ENCODE measurements at places on chromosomes 6 and 20.
A peak's percentile ranks its signal among the peaks of the same experiment; 100 is the strongest.

DNA sequence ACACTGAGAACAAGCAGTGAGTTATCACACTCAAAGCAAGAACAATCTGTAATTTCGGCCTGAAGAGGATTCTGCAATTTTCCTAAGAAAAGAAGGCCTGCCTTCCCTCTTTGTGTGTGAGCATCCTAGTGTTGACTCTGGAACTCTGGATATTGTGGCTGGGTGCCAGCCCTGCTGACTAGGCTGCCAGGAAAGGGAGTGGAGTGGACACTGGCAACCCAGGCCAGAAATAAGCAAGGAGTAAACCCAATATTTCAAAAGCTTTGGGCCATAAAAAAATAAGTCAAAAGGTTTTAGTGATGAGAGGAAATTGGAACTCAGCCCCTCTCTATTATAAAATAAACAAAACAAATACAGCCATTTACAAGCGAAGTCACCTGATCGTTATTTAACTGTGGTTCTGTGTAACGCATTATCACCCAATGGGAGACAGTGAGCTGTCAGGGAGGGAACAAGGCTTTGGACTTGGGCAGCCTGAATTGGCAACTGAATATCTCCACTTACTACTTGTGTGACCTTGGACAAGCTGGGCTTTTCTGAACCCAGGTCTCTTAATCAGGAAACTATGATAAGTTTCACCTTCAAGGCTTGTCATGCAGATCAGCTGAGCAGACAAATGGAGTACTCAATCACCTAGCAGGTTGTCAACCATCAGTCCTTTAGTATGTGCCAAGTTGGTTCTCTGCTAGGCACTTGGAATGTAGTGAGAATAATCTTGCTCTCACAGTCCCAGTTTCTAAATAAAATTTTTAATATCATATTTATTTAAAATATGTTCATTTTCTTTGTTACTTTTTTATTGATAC lies 196.2 kb downstream of the PAX1 start:
- DNase-seq = no peak

GRCh38 chr6:72748759-72749158 lies 126.9 kb downstream of the KCNQ5 start:
- no peak for DNase-seq

DNA sequence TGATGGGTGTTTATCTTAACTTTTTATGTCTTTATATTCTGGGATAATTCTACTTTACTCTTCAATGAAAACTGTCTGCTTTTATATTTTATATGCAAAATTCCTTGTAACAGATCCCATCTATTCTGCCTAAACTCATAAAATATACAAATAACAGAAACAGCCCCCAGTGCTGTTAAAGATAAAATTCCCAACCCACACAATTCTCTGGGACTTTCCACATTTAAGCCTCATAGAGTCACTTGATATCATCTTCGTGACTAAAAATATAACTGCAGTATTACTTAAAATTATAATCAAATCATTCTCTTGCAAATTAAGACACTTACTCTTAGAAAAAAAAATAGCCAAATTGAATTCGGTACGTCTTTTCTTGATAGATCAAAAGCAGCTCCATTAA lies 60.2 kb downstream of the INSM1 start:
- DNase-seq = no peak

GRCh38 chr6:165830761-165831160 lies 167.7 kb upstream of the PDE10A start:
- DNase-seq = no peak

- no peak for DNase-seq
Measured at GRCh38 chr6:66508433-66508832, 801.4 kb upstream of the EYS start.

GRCh38 chr20:50721881-50722281 lies 9.5 kb upstream of the PARD6B start:
- no peak for DNase-seq

GRCh38 chr6:48658915-48659314 lies 547.9 kb upstream of the PTCHD4 start:
- DNase-seq = no peak

DNA sequence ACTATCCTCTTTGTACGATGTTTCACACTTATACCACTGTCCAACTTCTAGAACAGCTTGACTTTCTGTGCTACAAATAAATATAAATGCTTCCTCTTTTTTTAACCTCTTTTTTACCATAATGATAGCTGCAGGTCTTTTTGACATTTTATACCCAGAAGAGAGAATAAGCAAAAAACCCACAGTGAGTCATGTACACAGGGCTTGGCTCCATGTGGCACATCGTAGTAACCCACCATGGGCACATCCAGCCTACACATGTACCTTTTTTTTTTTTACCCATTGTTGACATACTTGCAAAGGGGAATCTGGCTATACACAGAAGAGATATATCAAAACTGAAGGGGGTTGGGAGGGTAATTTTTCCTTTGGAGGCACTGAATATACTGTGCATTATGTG lies 59.5 kb upstream of the RSPO3 start:
- no peak for DNase-seq

GRCh38 chr20:32516583-32517517 lies 68.3 kb downstream of the NOL4L start:
- DNase-seq = no peak

DNA sequence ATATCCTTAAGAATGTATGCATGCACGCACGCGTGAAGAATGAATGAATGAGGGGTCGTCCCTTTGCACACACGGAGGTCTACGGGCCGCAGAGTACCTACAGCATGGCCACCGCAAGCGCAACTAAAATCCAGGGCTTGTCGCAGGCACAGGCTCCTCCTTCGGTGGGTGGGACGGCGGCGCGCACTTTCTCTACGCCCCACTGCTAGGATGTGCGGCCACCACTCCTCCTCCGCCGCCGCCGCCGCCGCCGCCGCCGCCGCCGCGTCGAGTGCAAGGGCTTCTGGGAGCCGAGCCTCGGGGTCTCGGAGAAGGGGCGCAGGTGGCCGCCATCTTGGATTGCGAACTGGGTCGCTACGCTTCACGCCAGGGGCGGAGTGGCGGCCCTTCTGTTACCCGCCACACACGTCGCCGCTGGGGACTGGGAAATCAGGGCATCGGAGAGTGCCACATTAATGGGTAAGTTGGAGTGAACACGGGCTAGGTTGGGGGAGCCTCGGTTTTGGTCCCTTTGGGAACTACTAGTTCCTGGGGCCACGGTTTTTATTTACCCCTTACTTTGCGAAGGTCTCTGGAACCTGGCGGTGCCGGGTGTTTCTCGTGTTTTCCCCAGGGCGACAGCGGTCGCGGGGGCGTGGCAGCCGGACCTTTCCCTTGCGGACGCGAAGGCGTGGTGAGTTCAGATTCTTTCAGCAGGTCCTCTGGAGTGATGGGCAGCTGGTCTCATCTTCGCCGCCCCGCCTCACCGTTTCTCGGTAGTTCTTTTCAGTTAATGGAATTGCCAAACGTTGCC lies at the start of gene KPNA5:
KPNA5 (plus strand) TSS at position 332 of the 793 bp plus-strand sequence; CDS start at position 456, 124 bp downstream.
- DNase-seq = peak; percentile 95

DNA sequence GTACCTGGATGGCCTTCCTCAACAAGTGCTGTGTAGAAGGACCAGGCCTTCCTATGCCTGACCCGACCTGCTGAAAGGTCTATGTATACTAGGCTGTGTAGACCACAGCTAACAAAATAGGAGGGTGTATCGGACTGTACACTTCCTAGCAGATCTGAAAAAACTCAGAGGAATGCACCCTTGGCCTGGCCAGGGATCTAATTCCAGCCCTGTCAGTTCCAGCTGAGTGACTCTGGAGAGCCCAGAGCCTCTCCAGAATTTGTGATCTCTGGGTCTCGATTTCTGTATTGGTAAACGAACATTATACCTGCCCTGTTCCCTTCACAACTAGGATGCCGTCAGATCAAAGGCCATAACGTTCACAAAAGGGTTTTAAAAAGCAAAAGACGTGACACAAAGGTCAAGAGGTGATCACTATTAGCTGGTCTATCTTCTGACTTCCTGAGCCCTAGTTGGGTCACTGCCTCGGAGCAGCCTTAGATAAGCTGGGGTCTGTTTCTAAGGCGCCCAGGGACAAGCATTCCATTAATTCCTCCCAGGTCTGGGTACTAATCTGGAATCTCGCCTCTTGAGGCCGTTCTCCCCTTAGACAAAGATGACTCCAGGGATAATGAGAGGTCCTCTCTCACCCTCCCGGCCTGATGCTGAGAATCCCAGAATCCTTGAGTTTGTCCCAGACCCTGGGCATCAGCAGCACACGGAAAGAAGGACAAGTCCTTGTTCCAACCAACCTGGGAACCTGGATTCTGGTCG lies 13.9 kb downstream of the MTCH1 start:
- DNase-seq = no peak

DNA sequence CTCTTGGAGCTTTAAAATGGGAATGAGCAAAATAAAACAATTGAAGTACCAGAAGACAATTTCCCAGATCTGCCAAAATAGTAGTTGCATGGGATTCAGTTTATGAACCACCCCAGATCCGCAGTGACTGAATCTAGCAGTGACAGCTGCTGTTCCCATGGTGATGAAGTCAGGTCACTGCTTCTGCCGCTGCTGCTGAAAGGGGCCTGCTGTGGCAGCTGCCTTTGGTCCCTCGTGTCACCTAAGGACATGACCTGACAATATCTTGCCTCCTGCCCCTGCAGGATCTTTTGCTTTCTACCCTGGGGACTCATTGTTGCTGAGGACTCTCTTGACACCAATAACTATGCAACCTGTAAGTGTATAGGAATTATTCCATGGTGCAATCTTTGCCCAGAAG lies 34.3 kb upstream of the OGFRL1 start:
- DNase-seq = no peak

DNA sequence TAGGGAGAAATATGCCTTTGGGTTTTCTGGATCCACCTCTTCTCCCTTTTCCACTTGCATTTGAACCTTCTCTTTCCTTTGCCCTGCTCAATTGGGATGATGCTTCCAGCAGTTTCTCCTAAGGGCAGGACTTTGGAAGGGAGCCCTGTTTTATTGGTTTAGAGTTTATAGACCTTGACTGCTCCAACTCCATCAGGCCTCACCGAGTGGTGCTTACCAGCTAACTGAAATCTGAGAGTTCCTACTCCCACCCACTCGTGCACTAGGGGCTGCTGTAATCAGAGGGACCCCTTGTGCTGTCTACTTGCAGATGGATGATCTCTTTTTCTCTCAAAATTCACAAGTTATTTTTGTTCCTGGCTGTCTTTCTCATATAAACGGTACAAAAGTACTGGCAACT lies 121.3 kb upstream of the SLC22A16 start:
- no peak for DNase-seq

GRCh38 chr20:56014151-56014550 lies 8.8 kb upstream of the CBLN4 start:
- DNase-seq = no peak

DNA sequence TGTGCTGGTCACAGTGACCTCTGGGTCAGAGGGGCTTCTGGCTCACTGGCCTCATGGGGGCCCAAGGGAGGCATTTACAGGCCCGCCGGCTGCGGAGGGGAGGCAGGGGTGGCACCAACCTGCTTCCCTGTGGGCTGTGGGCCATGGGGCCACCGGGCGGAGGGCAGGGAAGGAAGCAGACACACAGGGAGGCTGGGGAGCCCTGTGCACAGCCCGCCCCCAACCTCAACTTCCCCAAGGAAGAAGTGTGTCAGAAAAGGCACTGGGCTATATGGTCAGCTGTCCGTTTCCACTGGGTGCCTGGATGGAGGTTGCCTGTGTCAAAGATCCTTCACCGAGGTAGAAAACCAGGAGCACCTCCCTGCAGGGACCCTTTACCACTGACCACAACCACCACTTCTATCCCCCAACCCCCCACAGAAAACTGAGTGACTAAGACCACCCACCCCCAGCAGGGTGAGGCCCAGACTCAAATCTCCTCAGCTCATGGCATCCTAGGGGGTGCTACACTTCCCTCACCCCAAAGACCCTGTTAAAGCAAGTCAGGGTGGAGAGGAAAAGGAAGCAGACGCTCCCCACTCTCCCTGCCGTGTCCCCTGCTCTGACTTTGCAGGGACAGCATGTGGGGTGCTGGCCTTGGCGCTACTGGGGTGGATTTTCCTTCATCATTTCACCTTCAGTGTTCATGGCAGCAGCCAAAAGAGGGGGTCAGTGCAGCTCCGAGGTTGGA lies 5.6 kb downstream of the CST3 start:
- no peak for DNase-seq

DNA sequence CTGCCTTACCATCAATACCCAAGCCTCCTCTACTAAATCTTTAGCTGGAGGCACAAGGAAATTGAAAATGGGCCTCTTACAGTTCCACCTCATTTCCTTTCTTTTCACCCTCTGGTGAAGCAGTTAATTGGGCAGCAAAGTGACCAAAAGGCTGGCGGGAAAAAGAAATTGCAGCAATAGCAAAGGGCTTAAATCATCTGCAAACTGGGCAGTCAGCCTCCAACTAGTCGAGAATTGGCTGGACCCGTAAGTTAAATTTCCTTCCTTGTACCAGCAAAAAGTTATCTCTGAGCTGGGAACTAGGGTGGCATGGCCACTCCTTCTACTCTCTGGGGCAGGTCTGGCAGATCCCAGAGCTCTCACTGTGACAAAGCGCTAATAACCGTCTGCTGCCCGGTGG lies 33.5 kb downstream of the GHRH start:
- no peak for DNase-seq

DNA sequence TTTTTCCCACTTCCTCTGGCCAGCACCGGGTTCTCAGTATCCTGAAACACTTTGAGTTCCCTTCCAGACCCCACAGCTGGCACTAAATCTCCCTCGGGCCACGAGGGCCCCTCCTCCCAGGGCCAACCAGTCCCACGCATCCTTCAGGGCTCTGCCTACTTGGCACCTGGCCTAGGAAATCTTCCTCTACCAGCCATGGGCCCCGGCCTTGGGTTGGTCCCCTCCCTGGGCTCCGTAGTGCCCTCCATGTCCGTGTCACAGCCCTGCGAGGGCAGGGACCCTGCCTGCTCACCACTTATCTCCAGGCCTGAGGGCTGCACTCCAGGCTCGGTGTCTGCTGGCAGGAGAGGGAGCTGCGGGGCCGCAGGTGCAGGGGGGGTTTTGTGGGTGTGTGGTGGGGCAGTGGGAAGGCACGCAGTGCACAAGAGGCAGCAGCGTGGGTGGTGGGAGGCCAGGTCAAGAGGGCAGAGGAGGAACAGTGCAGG lies 48.8 kb upstream of the CDH22 start:
- DNase-seq = no peak

Measured in activated naive CD4-positive, alpha-beta T cell treated with Interleukin-2 at 50 U/mL for 16 hours (primary cell).